ENCODE measurements at places on chromosomes 1 and 21.

GRCh38 chr21:20661246-20661645, 337.0 kb upstream of the NCAM2 start:
- no peak for DNase-seq

DNA sequence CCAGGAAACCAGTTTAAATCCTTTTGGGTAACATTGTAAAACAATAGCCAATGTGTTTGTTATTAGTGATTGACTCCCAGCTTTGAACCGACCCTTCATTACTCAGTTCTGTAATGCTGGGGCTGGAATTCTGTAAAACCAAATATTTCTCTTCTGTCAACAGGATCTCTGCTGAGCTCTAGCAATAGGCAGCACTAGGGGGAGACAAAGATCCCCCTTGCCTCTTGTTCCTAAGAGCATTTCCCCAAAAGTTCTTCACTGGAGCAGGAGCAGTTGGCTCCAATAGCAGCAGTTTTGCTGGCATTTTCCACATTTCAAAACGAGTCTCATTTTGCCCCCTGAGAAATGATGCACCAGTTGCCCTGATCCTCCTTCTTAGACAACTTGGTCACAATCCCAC, 1671.1 kb downstream of the MRPL39 start:
- DNase-seq, result no peak

- no peak for DNase-seq
Observed at GRCh38 chr21:37704751-37705150, 211.5 kb downstream of the KCNJ6 start.

- no peak for DNase-seq
Observed at GRCh38 chr1:42143896-42144710, 9.1 kb upstream of the GUCA2B start.

DNA sequence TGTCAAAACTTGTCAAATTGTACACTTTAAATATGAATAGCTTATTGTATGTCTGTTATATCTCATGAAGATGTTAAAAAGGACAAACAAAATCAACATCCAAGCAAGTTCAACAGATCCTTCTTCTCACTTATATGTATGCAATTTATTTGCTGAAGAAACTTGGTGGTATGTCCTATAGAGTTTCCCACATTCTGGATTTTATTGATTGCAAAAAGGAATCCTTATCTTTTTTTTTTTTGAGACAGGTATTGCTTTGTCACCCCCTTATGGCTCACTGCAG, 5.6 kb upstream of the RABGAP1L start:
- no peak for DNase-seq

All from liver (tissue), 10 donors.